ENCODE measurements at places on chromosomes 7 and 10.
A peak's percentile ranks its signal among the peaks of the same experiment; 100 is the strongest.

GRCh38 chr7:95550546-95550945, 45.8 kb downstream of the PDK4 start:
- DNase-seq: no peak

DNA sequence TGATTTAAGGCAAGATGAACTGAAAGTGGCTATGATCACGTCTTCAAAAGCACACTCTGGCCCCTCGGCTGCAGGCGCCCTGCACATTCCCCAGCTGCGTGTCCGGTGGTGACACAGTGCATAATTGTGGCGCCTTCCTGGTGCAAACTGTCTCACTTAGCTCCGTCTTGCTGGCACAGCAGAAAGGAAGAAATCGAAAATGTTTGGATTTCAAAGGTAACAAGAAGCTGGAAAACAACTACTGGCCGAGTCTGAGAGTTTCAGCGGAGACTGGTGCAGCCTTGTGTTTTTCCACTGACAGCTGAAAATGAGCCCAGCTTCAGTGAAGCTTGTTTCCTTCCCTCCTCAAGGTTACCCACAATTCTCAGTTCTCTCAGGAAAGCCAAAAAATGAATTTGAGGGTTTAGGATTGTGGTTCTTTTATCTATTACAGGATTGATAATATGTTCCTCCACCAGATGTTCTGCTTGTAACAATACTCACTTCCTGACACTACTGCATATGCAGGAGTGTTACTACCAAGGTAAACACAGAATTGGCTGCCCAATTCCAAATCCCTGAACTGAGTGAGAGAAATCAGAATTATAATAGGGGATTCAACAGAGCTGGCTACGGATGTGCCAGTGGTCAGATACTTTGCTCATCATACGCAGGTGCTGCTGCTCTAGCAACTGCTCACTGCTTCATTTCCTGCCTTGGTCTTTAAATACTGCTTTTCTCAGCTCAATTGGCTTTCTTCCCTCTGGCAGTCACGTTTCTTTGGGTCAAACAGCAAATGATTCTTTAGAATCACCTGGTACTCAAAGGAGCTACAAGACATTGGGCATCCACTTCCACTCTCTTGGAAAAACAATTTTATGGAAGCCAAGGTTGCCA, 63.7 kb downstream of the TRUB1 start:
- DNase-seq: no peak

GRCh38 chr7:90461219-90461618, 8.2 kb upstream of the PTTG1IP2 start:
- DNase-seq: no peak

GRCh38 chr7:7686811-7687508, 31.4 kb downstream of the RPA3 start:
- no peak for DNase-seq

DNA sequence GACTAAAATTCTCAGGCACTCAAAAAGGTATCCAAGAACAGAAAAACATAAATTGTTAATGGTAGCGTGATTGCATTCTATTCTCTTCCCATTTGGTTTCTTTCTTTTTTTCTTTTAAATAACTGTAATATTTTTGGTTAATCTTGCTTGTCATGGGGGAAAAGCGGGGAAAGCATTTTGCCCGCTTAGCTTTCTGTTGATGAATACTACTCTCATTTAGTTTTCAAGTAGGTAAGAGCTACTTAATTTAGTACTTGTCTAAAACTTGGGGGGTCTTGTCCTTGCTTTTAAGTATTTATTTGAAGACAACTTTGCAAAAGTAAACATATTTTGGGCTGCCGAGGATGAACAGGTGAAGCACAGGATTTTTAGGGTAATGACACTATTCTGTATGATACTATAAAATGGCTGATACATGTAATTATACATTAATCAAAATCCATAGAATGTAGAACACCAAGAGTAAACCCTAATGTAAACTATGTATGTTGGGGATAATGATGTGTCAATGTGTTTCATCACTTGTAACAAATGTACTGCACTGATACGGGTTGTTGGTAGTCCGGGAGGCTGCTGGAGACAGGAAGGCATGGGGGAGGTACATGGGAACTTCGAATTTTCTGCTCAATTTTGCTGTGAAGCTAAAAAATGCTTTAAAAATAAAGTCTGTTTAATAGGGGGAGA, 1.7 kb downstream of the TES start:
- peak; percentile 69 for DNase-seq

DNA sequence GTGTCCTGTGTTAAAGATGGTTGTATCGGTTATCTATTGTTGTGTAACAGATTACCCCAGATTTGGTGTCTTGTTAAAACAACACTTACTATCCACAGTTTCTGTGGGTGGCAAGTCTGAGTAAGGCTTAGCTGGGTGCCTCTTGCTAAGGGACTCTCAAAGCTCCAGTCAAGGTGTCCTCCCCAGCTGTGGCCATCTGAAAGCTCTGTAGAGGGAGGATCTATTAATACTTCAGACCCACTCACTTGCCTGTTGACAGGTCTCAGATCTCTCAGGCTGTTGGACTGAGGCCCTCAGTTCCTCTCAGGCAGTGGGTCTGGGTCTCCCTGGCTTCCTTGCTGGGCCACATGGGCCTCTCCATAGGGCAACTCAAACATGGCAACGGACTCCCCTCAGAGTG, 19.6 kb downstream of the ARID5B start:
- DNase-seq: no peak

- DNase-seq: no peak
Measured at GRCh38 chr10:16663444-16663843, 141.8 kb upstream of the C1QL3 start.

DNA sequence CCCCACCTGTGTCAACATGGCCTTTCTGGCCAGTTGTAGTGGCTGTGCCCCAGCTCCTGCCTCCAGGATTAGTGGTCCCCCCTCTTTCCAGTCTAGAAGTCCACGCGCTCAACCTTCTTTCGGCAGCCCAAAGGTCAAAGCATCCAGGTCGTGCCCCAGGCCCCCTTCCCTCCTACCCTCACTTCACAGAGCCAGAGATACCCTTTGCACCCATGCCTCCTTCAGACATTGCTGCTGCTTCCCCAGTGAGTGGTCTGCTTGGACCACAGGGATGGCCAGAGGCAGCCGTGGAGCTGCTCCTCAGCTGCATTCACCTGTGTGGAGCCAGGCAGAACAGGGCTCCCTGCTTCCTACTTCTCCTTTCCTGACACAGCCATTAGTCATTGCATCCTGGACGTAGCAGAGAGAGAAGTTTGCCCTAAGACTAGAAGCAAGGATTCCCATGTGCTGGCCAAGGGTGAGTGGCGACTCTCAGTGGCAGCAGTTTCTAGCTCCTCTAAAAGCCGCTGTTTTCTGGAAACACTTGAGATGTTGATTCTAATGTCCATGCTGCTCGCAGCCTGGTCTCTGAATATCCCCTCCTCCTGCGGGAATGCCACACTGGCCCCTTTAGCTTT, 243.1 kb upstream of the SHH start:
- DNase-seq: no peak

DNA sequence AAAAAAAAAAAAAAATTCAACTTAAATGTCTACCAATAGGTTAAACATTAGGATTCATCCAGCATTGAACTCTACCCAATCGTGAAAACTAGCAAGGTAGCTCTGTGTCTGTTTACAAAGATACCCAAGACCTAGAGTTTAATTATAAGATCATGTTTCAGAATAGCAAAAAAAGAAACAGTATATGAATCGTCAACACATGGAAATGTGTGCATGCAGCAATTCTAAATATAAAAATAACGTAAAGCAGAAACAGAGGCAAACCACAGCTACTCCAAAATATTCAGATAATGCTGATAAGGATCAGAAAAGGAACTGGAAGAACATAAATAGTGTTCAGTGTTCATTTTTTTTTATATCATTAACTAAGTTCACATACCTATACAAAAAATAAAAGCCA, 68.7 kb downstream of the AFAP1L2 start:
- DNase-seq: no peak

DNA sequence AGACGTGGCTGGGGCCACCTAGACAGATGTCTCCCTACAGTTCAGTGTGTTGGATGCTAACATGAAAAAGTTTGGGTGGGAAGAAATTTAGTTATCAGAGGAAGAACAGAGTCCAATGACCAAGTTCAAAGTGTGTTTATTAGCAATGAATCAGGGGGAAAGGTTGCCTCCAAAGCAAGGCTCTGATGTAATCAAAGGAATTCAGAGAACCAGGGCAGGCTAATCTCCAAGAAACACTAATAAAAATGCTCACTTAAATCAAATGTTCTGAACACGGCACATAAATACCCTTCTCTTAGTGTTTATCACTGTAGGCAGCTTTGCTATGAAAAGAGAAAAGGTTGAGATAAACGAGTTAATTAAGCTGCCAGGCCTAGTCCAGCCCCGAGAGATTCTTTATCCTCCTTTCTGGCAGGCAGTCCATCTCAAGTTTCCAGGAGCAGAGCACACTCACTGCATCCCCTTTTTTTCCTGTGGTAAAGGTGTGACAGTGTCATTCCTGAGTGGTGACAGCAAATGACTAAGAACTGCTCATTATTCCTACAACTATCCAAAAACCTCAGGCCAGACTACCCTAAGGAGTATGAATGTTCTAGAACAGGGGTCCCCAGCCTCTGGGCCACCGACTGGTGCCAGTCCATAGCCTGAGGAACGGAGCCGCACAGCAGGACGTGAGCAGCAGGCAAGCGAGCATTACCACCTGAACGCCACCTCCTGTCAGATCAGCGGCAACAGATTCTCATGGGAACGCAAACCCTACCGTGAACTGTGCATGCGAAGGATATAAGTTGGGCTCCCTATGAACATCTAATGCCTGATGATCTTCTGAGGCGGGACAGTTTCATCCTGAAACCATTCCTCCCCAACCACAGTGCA, 66.9 kb upstream of the FHIP2A start:
- DNase-seq: no peak

DNA sequence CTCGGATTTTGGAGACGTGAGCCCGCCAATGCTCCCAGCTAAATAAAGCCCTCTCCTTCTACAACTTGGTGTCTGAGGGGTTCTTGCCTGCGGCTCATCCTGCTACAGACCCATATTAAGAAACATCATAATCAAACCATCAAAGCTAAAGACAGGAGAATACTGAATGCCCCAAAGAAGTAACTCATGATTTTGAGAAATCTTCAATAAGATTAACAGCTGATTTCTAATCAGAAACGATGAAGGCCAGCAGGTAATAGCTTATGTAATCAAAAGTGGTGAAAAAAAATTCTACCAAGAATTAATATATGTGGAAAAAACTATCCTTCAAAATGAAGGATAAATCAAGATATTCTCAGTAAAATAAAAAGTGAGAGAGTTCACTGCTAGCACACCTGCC, 130.3 kb downstream of the DNAJC1 start:
- no peak for DNase-seq

- no peak for DNase-seq
Measured at GRCh38 chr7:139111811-139112301, 2.3 kb upstream of the ZC3HAV1 start.

DNA sequence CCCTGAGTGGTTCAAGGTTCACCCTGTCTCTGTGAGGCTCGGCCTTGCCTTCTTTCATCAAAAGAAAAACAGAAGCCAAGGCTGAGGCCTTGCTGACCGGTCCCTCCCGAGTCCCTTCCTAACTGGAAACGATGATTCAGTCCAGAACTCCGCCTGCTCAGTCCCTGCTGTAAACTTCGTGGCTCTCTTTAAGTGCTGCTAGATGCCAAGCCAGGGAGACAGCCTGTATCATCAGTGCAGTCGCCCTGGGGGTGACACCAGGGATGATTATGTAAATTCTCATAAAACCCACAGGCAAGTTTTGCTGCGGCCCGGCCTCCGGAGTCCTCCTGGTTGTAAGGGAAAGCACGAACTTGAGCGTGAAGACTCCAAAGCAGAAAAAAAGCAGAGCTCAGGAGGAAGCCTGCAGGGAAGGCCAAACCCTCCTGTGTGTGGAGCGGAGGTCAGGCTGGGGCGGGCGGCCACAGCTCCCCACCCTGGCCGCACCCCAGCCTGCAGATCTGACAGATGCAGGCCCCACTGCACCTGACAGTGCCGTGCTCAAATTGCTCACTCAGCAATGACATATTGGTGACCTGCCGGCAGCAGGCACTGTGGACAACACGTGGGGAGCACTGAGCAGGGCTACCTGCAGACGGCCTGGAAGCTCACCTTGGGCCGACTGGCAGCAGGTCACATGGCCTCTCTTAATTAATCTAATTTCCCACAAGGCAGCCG, 123.4 kb downstream of the DYNC2I1 start:
- DNase-seq: no peak
